CD4-positive, CD25-positive, alpha-beta regulatory T cell (primary cell): ENCODE measurements at places on chromosomes 4 and X. TPM values are rescaled to one million over a fixed set of nuclear protein-coding genes. Genes with fewer than 3 reads are reported as not detected.

The CFI gene
- not detected for total RNA-seq

The UGT2B7 gene
- total RNA-seq = not detected

The IL13RA2 gene
- not detected for total RNA-seq

The MORF4L2 gene
- 176 TPM for total RNA-seq

The RS1 gene
- total RNA-seq = not detected

The TRIM75 gene
- total RNA-seq = not detected

The TRAM1L1 gene
- total RNA-seq = not detected

The FMR1 gene
- 89.5 TPM for total RNA-seq

The AFAP1 gene
- 5.0 TPM for total RNA-seq

The CT47A7 gene
- not detected for total RNA-seq

The PRPS2 gene
- 18.0 TPM for total RNA-seq

The SNCA gene
- 2.3 TPM for total RNA-seq

The FHDC1 gene
- total RNA-seq = 0.20 TPM

The KIAA1210 gene
- not detected for total RNA-seq

The C4orf51 gene
- not detected for total RNA-seq

The CXCL1 gene
- not detected for total RNA-seq

The ADH1A gene
- not detected for total RNA-seq

The TMEM144 gene
- not detected for total RNA-seq

The CCDC110 gene
- not detected for total RNA-seq

The FATE1 gene
- total RNA-seq = not detected

The CDX4 gene
- not detected for total RNA-seq

The AFF1 gene
- total RNA-seq = 122 TPM

The ATP2B3 gene
- not detected for total RNA-seq

The RPS6KA3 gene
- total RNA-seq = 56.1 TPM

The TRPC5OS gene
- not detected for total RNA-seq

The ADGRL3 gene
- total RNA-seq = not detected

The PTCHD1 gene
- total RNA-seq = not detected

The BST1 gene
- total RNA-seq = 0.27 TPM

The WDR17 gene
- 0.22 TPM for total RNA-seq

The BTK gene
- total RNA-seq = 2.7 TPM

The ARX gene
- not detected for total RNA-seq

The SLBP gene
- total RNA-seq = 36.7 TPM

The SSX2B gene
- total RNA-seq = not detected

The DUX4 gene
- not detected for total RNA-seq

The TMSB15A gene
- total RNA-seq = not detected

The ELF4 gene
- total RNA-seq = 46.7 TPM

The ARHGAP24 gene
- not detected for total RNA-seq

The RPA4 gene
- total RNA-seq = 1.9 TPM

The FGF5 gene
- total RNA-seq = not detected

The LIMCH1 gene
- 0.07 TPM for total RNA-seq

The RASSF6 gene
- not detected for total RNA-seq

The EVC2 gene
- total RNA-seq = 3.2 TPM

The GDPD2 gene
- total RNA-seq = not detected

The NSG1 gene
- total RNA-seq = 0.62 TPM

The CXCL11 gene
- total RNA-seq = not detected

The USP17L22 gene
- total RNA-seq = not detected

The CPLX1 gene
- 0.62 TPM for total RNA-seq

The SPIN2A gene
- total RNA-seq = 0.81 TPM

The ASMT gene
- not detected for total RNA-seq

The ITGB1BP2 gene
- total RNA-seq = 1.4 TPM

The MAGEB10 gene
- total RNA-seq = not detected

The FRAS1 gene
- total RNA-seq = not detected

The SHISA3 gene
- not detected for total RNA-seq

The C1QTNF7 gene
- not detected for total RNA-seq
